ENCODE measurements at places on chromosomes 1 and 21. TPM values are rescaled to one million over a fixed set of nuclear protein-coding genes. Genes with fewer than 3 reads are reported as not detected.

DNA sequence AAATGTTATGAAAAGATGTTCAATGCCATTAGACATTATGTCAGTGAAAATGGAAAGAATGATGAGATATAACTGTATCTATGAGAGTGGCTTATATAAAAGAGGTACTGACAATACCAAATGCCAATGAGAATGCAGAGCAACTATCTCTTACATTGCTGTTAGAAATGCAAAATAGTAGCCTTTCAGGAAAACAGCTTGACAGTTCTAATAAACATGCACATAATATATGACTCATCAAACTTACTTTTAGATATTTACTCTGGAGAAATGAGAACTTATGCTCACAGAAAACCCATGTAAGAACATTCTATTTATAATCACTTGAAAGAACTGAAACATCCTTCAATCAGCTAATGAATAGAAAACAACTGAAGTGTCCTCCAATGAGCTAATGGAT is 996.7 kb upstream of the ADGRL4 start:
- no peak for DNase-seq

DNA sequence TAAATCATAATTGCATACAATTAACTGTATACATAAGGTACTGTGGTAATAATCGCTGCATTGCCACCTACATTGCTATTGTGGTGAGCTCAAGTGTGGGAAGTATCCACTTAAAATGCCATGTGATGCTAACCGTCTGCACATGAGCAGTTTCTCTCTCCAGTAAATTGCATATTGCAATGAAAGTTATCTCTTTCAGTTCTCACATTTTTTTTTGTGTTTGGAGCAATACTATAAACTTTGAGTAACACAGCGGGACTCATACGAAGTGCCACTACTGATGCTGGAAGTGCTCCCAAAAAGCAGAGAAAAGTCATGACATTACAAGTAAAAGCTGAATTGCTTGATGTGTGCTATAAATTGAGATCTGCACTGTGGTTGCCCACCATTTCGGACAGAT is 38.5 kb downstream of the DISC1 start:
- DNase-seq = no peak

- DNase-seq = no peak
Measured at GRCh38 chr1:8427986-8428385, 110.1 kb downstream of the SLC45A1 start.

DNA sequence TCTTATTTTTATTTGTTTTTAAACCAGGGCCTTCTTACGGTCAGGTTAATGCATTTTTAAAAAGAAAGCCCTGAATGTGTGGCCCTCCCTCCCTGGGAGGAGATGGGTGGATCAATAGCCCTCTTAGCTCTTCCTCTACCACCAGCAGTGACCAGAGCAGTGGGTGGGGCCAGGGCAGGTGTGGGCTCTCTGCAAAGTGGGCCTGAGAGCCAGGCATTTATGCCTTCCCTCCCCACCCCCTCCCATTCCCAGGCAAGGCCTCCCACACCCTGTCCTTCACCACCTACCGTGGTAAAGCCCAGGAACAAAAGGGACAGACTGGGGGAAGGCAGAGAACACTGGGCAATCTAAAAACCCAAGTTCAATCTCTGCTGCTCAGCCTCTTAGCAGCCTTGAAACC is 63.9 kb downstream of the SSBP3 start:
- no peak for DNase-seq

DNA sequence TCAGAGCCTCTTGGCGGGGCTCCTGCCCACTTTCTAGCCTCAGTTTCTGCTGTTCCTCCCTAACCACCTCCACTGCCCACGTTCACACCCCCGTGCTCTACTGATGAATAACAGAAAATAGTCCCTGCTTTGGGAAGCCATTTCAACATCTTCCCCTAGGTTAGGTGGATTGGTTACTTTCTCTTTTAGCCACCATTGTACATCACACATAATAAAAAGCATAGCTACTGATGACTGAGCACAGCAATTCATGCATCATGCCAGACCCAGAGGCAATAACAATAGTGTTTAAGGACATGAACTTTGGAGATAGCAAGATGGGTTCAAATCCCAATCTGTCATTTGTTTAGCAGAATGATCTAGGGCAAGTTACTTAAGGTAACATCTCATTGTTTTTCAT is 74.6 kb downstream of the COLGALT2 start:
- no peak for DNase-seq

DNA sequence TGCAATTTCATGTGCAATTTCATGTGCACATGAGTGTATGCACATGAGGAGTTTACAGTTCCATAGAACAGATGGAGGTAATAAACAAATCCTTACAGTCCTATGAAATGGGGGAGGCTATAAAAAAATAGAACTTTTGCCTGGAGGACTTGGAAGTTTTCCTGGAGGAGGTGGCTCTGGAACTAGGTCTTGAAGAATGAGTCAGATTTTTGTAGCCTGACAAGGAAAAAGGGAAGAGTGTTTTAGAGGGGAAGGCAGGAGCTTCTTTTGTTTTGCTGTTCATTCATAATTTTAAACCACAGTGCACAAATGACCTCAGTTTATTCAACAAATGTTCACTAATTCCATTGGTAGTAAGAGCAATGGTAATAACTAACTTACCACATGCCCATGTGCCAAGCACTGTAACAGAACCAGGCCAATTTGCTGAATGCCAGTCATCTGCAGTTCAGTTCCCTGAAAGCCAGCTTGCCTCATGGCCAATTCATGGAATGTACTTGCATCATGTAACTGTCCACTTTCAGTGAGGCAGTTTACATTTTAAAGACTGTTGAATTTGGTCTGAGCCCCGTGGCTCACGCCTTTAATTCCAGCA is 2.7 kb downstream of the DIO1 start:
- no peak for DNase-seq

- DNase-seq = no peak
Measured at GRCh38 chr1:33823401-33823800, 40.5 kb upstream of the HMGB4 start.

- no peak for DNase-seq
Measured at GRCh38 chr1:22801347-22801746, 90.7 kb downstream of the EPHB2 start.

DNA sequence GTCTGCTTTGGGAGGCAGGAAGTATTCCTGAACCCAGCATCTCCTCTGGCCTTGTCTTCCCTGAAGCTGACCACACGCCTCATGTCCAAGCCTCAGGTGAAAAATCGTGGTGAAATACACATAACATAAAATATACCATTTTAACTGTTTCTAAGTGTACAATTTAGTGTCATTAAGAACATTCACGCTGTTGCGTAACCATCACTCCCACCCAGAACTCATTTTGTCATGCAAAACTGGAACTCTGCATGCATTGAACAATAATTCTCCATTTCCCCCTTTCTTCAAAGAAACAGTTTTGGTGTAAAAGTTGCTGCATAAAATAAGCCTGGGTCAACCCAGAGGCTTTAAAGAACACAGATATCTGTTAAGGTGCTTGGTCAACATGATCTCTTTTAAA is 93.5 kb downstream of the PLD5 start:
- DNase-seq = no peak

DNA sequence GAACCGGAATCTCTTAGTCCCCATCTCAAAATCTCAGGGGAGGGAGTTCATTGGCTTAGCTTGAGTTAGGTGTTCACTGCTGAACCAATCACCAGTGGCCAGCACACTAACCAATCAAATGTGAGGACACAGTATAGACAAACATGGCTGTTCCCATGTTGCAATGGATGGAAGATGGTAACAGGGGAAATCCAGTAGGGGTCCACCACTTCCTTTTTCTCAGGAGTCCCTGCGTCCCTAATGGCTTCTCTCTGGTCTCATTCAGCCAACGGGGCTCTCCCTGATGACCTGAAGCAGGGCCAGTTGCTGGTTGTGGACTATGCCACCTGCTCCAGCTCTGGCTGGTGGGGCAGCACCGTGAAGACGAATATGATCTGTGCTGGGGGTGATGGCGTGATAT is 9.7 kb downstream of the CELA2B start:
- DNase-seq = no peak

DNA sequence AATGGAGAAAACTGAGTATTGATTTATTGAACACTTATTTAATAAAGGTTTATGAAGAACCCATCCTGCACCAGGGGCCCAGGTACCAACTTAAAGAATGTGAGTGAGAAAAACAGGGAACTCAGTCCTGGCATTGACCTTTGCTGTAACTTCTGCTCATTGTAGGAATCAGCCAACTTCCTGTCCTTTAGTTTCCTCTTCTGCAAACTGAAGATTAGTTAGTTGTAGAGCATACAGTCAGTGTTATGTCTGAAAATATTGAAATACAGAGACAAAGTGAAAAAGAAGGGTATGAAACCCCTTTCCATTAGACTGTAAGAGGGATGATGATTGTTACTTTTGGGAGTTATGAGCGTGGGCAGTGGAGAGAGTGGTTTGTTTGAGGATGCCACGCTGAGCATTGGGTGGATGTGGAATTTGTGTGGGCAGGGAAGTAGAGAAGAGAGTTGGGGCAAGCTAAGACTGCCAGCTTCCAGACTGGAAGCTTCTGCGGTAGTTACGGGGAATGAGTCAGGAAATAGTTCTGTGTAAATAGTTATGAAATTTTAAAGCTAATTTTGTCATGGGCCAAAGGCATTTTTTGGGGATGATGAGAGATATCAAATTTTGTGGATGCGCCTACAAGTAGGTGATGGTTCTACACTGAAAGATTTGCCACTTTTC is 89.2 kb downstream of the GPR88 start:
- DNase-seq = no peak

GRCh38 chr1:48006264-48006663 is 9.1 kb upstream of the TRABD2B start:
- no peak for DNase-seq

DNA sequence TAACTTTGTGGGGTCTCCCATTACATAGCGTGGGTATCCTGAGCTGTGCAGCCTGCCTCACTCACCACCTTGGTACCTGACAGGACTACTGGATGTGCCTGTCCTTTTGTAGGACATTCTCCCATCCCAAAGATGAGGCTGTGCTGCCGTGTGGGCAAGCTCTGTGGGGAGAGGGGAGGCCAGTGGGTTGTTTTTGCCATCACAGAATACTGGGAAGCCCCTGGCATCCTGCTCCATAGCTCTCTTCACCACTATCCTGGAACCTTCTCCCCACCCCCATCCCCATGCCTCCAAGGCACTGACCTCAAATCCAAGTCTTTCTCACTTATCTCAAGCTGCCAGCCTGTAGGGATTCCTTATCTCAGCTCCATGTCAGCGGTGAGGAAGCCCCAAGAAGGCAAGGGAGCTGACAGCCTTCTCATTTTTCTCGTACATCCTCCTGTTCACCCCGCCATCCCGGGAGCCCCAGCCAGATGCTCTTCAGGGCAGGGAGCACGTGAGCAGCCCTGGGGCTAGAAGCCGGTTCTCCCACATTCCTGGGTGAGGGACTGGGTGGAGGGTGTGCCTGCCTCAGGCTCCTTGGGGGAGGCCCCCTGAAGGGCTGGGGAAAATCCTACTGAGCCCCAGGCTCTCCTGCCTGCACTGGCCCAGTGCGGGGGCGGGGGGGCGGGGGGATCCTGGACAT is 2.4 kb upstream of the ELF3 start:
- DNase-seq = peak; percentile 98

- peak; percentile 19 for DNase-seq
Measured at GRCh38 chr21:43192501-43193081, 23.8 kb downstream of the CRYAA start.

GRCh38 chr1:188429386-188429785 is 1600.6 kb downstream of the PLA2G4A start:
- no peak for DNase-seq

- no peak for DNase-seq
Measured at GRCh38 chr1:212554401-212554800, 54.2 kb upstream of the ATF3 start.

- DNase-seq = no peak
Measured at GRCh38 chr21:37145635-37146111, 72.6 kb downstream of the TTC3 start.

- no peak for DNase-seq
Measured at GRCh38 chr1:29960876-29961275, 724.6 kb downstream of the PTPRU start.

- no peak for DNase-seq
Measured at GRCh38 chr1:100955322-100955721, 59.4 kb downstream of the SLC30A7 start.

GRCh38 chr1:50502147-50502546 is 78.9 kb upstream of the DMRTA2 start:
- no peak for DNase-seq

DNA sequence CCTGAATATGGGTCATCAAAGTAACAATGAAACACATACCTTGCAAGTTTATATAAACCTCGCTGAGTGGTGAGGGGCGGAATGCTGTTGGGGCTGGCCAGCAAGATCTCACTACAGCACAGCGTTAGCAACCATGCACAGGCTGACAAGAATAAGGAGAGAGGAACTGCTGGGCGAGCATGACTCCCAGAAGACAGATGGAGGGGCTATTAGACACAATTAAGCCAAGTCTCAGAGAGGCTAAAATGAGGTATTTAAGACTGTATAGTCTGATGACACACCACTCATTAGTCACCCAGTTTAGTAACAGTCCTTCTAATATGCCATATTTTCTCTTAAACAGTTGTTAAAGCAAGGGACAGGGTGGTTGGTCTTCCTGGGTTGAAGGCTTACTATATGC is 340.2 kb upstream of the NR5A2 start:
- DNase-seq = no peak

DNA sequence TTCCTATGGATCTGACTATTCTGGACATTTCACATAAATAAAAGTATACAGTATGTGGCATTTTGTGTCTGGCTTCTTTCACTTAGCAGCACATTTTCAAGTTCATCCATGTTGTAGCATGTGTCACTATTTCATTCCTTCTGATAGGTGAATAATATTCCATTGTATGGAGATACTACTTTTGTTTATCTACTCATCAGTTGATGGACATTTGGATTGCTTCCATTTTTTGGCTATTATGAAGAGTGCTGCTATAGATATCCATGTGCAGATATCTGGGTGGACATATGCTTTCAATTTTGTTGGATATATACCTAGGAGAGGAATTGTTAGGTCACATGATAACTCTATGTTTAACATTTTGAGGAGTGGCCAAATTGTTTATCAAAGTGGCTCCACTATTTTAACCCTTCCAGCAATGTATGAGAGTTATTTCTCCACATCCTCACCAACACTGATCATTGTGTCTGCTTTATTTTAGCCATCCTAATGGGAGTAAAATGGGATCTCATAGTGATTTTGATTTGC is 21.9 kb upstream of the MEF2D start:
- DNase-seq = no peak

DNA sequence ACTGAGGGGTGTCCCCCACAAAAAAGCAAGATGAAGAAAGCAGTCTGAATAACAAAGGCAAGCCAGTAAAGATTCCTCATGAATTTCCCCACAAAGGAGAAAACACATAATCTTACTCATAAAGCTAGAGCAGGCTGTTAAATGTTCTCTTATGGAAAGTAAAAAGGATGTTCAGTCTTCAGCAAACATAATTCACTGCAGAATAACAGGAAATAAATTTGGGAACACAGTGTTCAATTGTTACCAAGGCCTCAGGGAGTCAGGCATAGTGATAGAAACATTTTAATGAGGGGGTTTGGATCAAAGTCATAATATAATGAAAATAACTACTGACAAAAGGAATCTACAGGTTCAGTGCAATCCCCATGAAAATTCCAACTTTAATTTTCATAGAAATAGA is 297.6 kb downstream of the DPYD start:
- no peak for DNase-seq

Gene TRIM17
- total RNA-seq = 4.5 TPM

Gene LCE2A
- not detected for total RNA-seq

Gene PLA2G2C
- total RNA-seq = not detected

Gene GUCA2A
- total RNA-seq = 28.8 TPM

Gene CFAP107
- not detected for total RNA-seq

Gene LRRC53
- total RNA-seq = not detected

Gene MMP23B
- 6.0 TPM for total RNA-seq

Gene FYB2
- total RNA-seq = 2.9 TPM

Gene FABP3
- 12.1 TPM for total RNA-seq

Gene MTMR11
- total RNA-seq = 2.3 TPM

Gene PRKACB
- 3.2 TPM for total RNA-seq

Gene IL24
- total RNA-seq = not detected
